GM10248 (cell line): ENCODE measurements at places on chromosomes 12 and 14.

DNA sequence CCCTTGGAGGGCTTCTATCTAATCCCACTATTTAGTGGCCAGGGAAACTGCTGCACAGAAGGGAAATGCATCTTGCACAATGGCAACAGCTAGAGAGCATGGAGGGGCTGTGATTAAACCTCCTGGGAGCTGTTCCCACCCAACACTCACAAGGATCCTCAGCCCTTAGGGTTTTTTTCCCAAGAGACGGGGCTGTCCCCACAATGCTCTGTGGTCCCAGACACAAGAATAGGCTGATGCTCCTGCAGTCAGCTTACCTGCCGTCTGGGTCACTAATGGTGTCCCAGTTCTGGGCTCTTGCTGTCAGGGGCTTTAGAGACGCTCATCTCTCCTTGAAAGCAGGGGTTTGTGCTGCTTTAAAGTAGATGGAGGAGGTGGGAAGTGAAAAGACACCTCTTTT lies 4.6 kb downstream of the SERPINA1 start:
- DNase-seq = no peak

- DNase-seq = no peak
Measured at GRCh38 chr12:22518060-22518719, 26.2 kb downstream of the C2CD5 start.

DNA sequence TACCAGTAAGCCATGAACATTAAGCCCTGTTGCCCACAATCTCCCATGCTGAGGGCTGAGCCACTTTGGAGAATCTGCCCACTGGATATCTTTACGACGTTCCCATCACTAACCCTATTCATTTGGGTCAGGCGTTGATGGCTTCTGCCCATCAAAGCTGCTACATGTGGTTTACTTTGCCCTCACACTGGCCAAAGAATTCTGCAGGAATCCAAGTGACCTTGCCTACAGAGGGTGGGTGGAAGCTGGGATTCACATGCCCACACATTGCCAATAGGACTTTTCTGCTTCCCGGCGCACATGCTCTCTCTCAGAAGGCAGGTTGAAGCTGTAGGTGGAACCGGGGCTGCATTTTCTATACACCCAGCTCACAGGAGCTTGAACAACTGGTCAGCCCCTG lies 28.3 kb downstream of the OAS2 start:
- DNase-seq = no peak

GRCh38 chr12:121580959-121581685 lies at the start of gene KDM2B:
TSS of gene KDM2B (minus strand) at chr12:121581023. CDS start at chr12:121580911, 112 bp downstream.
- no peak for DNase-seq

GRCh38 chr14:69354383-69355153 lies 43.5 kb downstream of the ERH start:
- peak; percentile 91 for DNase-seq

- DNase-seq = no peak
Measured at GRCh38 chr12:94289461-94290312, 141.3 kb downstream of the PLXNC1 start.

- no peak for DNase-seq
Measured at GRCh38 chr12:68462803-68463202, 130.6 kb upstream of the MDM1 start.

DNA sequence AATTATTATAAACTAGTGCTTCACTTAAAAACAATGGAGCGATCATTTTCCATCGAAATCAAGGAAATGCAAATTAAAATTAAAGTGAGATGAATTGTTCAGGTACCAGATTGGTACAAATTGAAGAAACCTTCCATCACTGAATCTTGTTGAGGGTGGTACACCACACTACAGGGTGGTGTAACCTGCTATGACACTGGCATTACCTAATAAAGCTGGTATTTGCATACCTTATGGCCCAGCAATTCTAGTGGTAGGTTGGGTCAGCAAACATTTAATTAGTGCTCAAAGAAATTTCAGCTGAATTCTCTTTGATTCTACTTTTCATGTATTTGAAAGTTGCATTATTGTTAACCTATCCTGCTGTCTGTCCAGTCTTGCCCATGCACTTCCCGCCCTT lies 9.2 kb downstream of the TIGAR start:
- DNase-seq = no peak

DNA sequence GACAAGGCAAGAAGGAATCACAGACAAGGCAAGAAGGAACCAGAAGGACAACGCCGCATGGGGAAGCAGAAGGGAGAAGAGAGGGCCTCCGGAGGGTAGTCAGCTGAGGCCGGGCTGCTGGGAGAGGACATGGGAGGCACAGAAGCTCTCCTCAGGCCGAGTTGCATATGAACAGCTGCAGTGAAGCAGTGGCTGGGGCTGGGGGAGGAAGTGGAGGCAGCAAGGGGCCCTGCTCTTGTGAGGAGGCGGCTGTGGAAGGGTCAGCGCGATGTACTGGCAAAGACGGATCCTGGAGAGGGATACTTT lies 22.0 kb upstream of the TMEM106C start:
- no peak for DNase-seq

DNA sequence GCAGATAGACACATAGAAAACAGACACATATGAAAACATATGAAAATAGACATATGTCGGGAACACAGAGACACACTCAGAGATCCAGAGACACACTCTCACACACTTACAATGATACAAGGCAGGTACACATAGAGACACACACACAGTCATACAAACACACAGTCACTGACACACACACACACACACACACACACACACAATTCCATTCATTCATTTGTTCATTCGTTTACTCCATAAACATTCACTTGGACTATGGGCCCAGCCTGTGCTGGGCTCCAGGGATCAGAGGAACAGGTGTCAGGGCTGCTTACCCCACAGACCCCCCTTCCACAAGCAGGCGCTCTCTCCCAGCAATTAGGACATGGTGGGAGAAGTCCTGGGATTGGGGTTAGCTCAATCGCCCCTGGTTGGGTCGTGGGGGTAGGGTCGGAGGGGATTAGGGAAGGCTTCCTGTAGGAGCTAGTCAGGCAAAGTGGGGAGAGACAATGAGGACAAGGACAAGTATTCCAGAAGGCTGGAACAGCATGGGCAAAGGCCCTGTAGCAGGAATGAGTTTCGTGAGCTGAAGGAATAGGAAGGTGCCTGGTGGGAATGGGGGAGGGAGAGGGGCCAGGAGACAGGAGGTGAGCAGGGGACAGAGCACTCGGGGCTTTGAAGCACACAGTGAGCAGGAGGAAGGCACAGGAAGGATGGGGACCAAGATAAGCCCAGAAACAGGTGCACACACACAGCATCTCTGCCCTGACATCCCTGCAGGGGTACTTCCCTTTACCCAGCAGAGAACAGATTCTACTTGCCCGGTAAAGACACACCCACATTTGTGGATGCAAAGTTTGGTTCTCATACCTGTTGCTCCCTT lies 6.5 kb downstream of the RASAL1 start:
- no peak for DNase-seq

DNA sequence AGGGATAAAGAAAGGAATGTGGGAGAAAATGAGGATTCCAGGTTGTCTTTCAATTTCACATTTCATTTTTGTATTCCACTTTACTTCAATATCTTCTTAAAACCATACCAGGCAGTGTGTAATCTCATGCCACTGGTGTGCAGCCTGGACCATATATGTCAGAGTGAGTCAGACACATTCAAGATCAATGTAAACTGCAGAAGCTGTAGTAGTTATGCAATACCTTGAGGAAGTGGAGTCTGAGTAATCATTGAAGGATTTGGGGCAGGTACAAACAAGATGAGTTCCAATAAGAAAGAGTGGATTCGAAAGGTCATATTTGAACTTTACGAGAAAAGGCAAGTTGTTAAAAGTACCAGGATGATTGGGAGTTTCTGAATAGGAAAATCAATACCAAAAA lies 14.1 kb downstream of the PLCZ1 start:
- no peak for DNase-seq

DNA sequence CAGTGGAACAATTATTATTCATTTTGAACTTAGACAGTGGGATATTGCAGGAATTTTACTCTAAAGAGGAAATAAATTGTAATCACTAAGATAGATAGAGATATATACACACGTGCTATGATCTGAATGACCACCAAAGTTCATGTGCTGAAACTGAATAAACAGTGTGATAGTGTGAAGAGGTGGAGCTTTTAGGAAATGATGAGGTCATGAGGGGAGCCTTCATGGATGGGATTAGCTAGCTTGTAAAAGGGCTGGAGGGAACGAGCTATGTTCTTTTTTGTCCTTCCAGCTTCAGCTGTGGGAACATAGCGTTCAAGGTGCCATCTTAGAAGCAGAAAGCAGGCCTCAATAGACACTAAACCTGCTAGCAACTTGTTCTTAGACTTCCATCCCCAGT lies 191.5 kb upstream of the LRIG3 start:
- DNase-seq = no peak

- DNase-seq = no peak
Measured at GRCh38 chr14:49056021-49056420, 530.2 kb downstream of the RPS29 start.

- no peak for DNase-seq
Measured at GRCh38 chr12:106602076-106602475, 19.3 kb downstream of the RFX4 start.

- DNase-seq = no peak
Measured at GRCh38 chr12:21585485-21585884, 19.2 kb downstream of the GYS2 start.

GRCh38 chr14:68033336-68033932 lies 213.9 kb downstream of the RAD51B start:
- no peak for DNase-seq

- DNase-seq = no peak
Measured at GRCh38 chr14:53356361-53357150, 203.4 kb upstream of the DDHD1 start.

DNA sequence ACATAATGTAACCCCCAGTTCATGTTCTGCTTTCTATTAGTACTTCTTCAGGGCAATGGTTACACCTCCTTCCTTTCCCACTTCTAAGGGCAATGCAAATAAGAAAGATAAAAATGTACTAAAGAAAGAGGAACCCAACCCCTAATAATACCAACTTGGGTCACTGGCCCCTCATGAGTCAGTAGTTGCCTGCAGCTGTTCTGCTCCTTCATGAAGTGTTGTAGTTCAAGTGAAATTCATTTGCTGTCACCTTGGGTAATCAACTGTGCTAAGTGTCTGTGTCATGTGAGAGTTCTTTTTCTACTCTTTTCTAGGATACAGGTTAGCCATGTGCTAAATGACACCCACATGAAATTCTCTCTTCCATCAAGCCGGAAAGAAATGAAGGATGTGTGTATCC lies 91.8 kb downstream of the PLXNC1 start:
- DNase-seq = peak; percentile 65

GRCh38 chr14:54665946-54666345 lies 99.0 kb downstream of the SAMD4A start:
- peak; percentile 41 for DNase-seq

DNA sequence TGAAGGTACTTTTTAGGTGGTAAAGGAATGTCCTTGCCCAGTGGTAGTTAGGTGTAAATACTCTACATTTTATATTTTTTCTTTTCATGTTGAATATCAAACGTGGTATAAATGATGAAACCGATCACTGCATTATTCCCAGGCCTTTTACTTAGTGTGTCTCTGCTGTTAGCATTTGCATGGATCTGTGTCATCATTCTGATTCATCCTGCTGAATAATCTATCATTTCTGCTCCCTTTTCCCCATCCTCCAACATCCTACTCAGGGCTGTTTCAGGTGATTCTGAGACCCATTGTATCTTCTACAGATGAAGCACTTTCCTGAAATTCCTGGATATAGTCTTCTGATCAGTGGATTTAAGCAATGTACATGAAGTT lies 61.0 kb upstream of the PTHLH start:
- no peak for DNase-seq

- DNase-seq = no peak
Measured at GRCh38 chr12:49874142-49874897, 29.4 kb downstream of the FAIM2 start.

GRCh38 chr12:5003025-5003666 lies 40.5 kb upstream of the KCNA5 start:
- peak; percentile 71 for DNase-seq

GRCh38 chr12:27095346-27095745 lies 13.0 kb upstream of the C12orf71 start:
- DNase-seq = no peak

GRCh38 chr14:89911010-89911919 lies 43.3 kb downstream of the EFCAB11 start:
- no peak for DNase-seq

GRCh38 chr12:53938326-53939140 lies at the start of gene HOXC13:
TSS of gene HOXC13 (plus strand) at chr12:53938831. CDS start at chr12:53938907, 76 bp downstream.
- DNase-seq = no peak

- DNase-seq = no peak
Measured at GRCh38 chr12:132003846-132004245, 54.1 kb downstream of the EP400 start.

DNA sequence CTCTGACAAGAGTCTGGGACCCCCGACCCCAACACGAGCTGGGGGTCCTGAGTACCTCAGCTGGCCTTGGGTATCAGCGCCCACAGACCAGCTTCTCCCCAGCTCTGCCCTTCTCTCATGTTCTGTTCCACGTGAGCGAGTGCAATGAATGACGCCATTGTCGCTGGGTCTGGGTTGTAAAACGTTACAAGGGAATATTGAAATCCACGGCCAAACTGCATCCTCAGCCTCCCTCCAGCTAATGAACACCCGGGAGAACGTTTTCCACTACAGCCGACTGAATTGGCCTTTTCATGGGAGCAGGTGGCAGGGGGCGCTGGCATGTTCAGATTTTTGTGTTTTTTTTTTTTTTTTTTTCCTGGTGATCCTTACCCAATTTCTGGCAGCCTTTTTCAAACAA lies 34.7 kb downstream of the TBX5 start:
- DNase-seq = no peak

DNA sequence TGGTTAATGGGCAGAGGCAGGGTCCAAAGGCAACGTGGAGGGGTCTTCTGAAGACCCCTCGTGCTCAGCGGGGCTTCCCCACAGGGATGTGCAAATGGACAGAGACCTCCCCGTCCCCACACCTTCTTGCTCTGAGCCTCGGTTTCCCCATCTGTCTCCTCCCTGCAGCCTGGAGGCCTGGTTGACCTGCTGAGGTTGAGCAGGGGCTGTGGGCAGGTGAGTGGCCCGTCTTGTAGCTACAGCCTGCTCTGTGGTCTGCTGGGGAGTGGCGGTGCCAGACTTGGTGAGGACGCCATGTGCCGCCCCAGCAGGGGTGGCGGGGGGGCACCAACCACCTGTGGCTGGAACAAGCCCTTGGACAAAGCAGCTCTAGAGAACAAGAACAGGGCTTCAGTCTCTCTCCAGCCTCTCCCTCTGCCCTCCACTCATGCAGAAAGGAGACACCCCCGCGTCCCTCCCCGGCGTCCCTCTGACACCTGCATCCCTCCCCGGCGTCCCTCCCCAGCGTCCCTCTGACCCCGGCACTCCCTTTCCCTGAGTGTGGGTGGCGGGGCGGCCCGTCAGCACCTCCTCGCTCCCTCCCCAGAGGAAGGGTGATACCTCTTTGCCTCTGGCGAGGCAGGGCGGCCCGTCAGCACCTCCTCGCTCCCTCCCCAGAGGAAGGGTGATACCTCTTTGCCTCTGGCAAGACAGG lies 83.7 kb downstream of the NOC4L start:
- no peak for DNase-seq
